ENCODE measurements at places on chromosomes 1 and 21. TPM values are rescaled to one million over a fixed set of nuclear protein-coding genes. Genes with fewer than 3 reads are reported as not detected.

CYB5RL gene
- total RNA-seq, result 4.9 TPM

DNA sequence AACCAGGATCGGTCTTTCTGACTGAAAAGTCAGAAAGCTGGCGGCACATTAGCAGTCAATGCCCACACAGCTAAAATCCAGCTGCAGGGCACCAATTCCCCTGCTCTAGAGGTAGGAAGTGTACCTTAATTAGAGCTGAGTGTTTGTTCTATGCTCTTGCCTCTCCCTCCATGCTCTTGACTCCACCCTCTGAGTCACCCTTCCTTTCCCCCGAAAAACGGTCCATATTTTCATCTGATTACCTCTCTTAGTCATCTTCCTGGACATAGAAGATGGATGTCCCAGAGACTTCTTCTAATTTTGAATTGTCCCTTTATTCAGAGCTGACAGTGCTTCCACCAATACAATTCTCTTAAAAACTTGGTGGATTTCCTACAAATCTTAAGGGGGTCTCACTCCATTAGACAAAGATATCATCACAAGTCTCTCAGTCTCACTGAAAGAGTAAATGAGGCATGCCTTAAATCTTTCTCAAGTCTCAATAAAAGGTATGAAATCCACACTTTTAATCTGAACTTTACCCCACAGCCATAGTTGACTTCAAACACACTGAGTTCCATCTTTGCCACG is 44.1 kb upstream of the SLC19A1 start:
- no peak for DNase-seq

AMY2A gene
- total RNA-seq, result not detected

DNA sequence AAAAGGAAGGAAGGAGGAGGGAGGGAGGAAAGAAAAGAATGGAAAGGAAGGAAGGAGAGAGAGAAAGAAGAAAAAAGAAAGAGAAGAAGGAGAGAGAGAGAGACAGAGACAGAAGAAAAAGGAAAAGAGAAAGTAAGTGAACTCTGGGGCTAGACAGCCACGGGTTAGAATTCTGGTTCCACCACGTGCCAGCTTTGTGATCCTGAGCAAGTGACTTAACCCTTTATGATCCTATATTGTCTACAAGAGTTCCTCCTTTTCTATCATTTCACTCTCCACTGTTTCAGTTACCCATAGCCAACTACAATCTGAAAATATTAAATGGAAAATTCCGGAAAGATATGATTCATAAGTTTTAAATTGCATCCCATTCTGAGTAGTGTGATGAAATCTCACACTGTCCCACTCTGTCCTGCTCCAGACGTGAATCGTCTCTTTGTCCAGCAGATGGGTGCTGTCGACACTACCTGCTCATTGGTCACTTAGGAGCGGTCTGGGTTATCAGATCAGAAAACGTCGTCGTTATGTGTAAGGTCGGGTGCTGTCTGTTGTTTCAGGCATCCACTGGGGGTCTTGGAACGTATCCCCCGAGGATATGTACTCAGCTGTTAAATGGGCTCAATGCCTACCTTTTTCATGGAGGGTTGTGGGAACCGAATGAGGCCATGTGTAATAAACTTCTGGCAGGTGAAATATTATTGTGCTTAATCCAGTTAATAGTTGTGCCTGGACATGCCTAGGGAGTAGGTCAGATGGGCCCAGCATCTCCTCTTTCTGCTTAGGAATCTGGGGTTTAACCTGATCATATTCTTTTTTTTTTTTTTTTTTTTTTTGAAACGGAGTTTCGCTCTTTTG is 19.1 kb downstream of the TMEM51 start:
- DNase-seq, result no peak

- no peak for DNase-seq
Observed at GRCh38 chr1:225483818-225484656, 56.2 kb upstream of the LBR start.

RHBDL2 gene
- total RNA-seq, result not detected

DNA sequence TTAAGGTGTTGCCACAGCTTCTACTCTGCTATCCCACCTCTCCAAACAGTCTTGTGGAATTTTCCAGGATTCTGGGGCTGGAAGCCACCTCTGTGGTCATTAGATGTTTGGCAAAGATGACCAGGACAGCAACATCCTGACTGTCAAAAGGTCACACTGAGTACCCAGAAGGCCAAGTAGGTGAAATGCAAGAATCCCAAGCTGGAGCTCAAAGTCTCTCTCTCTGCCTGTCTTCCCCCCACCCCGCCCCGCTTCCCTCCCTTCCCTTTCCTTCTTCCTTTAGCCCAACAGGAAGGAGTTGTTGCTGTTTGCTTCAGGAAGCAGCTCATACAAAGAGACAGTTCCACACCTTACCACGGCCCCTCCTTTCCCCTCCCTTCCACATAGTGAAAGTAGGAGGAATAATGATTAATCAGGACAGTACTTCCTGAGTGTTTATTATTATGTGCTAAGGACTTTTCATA is 75.6 kb upstream of the SLC2A1 start:
- DNase-seq, result no peak

GRCh38 chr1:185636848-185637247 is 97.3 kb upstream of the HMCN1 start:
- no peak for DNase-seq

GRCh38 chr1:52403566-52404115 is 582 bp downstream of the ORC1 start:
- peak; percentile 92 for DNase-seq

SEC16B gene
- 1.5 TPM for total RNA-seq

- DNase-seq, result peak; percentile 81
Observed at GRCh38 chr1:232473324-232473723, 156.6 kb downstream of the SIPA1L2 start.

MYBPH gene
- 1.4 TPM for total RNA-seq

OR2L13 gene
- not detected for total RNA-seq

GRCh38 chr1:209924390-209924789 is 13.6 kb upstream of the SYT14 start:
- DNase-seq, result no peak

DNA sequence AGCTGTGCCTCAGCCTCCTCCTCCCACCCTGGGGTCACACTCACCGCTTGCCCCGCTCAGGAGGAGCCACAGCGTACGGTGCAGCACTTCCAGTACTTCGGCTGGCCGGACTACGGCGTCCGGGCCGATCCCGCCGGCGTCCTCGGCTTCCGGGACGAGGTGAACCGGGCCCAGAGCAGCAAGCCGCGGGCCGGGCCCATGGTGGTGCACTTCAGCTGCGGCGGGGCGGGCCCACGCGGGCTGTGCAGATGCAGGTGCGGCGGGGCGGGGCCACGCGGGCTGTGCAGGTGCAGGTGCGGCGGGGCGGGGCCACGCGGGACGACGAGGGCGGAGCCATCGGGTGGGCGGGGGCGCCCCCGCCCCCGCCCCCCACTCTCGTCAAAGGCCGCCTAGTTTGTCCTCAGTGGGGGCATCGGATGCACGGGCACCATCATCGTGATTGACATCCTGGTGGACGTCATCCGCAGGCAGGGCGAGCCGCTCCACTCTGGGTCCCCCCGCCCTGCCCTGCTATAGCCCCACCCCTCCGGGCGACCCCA is 5.5 kb downstream of the RNF223 start:
- no peak for DNase-seq

C1orf105 gene
- total RNA-seq, result not detected
